Central memory CD8-positive, alpha-beta T cell (primary cell): ENCODE measurements at places on chromosomes 13 and 19.
A peak's percentile ranks its signal among the peaks of the same experiment; 100 is the strongest.

- H3K36me3 ChIP-seq = no peaks in the 10 kb centered on the region
- no peak overlapping the region for H3K4me3 ChIP-seq
- DNase-seq = no peak
- no peaks in the 10 kb centered on the region for H3K4me1 ChIP-seq
- no peak overlapping the region for H3K27ac ChIP-seq
- peaks cover 37% of the 10 kb centered on the region for H3K27me3 ChIP-seq
These were observed 325.1 kb downstream of the DCT start for GRCh38 chr13:94154367-94154766.

DNA sequence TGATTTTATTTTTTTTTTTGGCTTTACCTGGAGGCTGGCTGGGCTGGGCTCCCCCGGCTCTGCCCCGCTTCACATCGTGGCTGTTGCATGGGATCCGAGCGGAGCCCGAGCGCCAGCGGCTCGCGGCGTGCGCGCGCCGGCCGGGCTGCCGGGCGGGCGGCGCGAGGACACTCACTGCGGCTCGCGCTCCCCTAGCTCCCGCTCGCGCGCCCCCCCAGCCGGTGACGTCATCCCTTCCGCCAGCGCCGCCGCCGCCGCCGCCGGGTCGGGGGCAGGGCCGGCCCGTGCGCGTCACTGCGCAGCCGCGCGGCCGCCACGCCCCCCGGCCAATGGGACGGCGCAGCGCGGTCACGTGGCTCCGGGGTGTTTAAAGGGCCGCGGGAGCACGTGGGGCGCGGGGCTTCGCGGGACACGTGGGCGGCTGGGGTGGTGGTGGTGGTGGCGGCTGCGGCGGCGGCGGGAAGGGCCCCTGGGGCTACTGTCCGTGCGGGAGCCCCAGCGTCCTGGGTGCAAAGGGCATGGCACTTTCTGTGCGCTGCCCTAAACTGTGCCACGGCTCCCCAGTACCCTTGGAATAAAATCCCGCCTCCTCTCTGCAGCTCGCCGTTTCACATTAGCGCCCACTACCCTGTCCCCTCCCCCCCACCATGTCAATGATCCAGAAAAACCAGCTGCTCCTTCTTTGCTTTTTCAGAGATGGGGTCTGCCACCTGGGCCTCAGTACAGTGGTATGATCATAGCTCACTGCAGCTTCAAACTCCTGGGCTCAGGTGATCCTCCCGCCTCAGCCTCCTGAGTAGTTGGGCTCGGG, at the start of gene PTPRS:
Gene PTPRS (minus strand): TSS at position 176 of the 811 bp plus-strand sequence. CDS start 54,672 bp downstream, outside the sequence.
- peaks cover 62% of the 10 kb centered on the region for H3K27me3 ChIP-seq
- H3K4me3 ChIP-seq = peak within 1 kb of the TSS; percentile 59
- peaks cover 17% of the 10 kb centered on the region for H3K4me1 ChIP-seq
- H3K36me3 ChIP-seq = peaks cover 1% of the 10 kb centered on the region
- H3K27ac ChIP-seq = peak within 1 kb of the TSS; percentile 62
- DNase-seq = peak; percentile 26

GRCh38 chr13:111061358-111062045, 53.6 kb upstream of the ARHGEF7 start:
- H3K27ac ChIP-seq = no peak overlapping the region
- no peak overlapping the region for H3K4me3 ChIP-seq
- peaks cover 4% of the 10 kb centered on the region for H3K36me3 ChIP-seq
- DNase-seq = no peak

GRCh38 chr13:72504131-72504841, 223.1 kb downstream of the MZT1 start:
- H3K27ac ChIP-seq = no peak overlapping the region
- DNase-seq = no peak

GRCh38 chr19:18477042-18477779, 39.3 kb upstream of the ISYNA1 start:
- H3K4me3 ChIP-seq = peak overlapping the region; percentile 48
- peaks cover 85% of the 10 kb centered on the region for H3K4me1 ChIP-seq
- DNase-seq = no peak
- peaks cover 35% of the 10 kb centered on the region for H3K36me3 ChIP-seq
- no peaks in the 10 kb centered on the region for H3K27me3 ChIP-seq

- no peaks in the 10 kb centered on the region for H3K27me3 ChIP-seq
- H3K4me1 ChIP-seq = peaks cover 5% of the 10 kb centered on the region
- no peaks in the 10 kb centered on the region for H3K36me3 ChIP-seq
- no peak overlapping the region for H3K27ac ChIP-seq
- no peak overlapping the region for H3K4me3 ChIP-seq
These were observed 38.7 kb downstream of the NFIX start for GRCh38 chr19:13033819-13034611.

DNA sequence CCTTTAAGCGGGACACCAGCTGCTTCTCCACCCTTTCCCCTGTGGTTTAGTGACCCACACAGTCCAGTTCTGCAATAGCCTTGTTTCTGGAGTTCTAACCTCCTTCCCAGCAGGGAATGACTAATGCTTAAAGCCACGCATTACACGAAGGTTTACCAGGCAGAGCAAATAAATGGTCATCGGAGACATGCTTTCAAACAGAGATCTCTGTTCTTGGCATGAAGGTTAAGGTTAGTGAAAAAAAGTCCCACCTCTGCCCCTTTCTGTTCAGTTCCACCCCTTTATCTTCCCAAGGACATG, 25.3 kb upstream of the MEDAG start:
- H3K27ac ChIP-seq = no peak overlapping the region
- no peaks in the 10 kb centered on the region for H3K4me1 ChIP-seq
- H3K4me3 ChIP-seq = no peak overlapping the region
- peaks cover 73% of the 10 kb centered on the region for H3K27me3 ChIP-seq
- DNase-seq = no peak
- no peaks in the 10 kb centered on the region for H3K36me3 ChIP-seq

- no peak overlapping the region for H3K27ac ChIP-seq
- no peak overlapping the region for H3K4me3 ChIP-seq
- DNase-seq = no peak
These were observed 87.8 kb upstream of the RFC3 start for GRCh38 chr13:33730147-33730546.

- H3K27me3 ChIP-seq = no peaks in the 10 kb centered on the region
- peaks cover 58% of the 10 kb centered on the region for H3K36me3 ChIP-seq
- DNase-seq = no peak
- peaks cover 27% of the 10 kb centered on the region for H3K4me1 ChIP-seq
- no peak overlapping the region for H3K4me3 ChIP-seq
These were observed 24.7 kb upstream of the EIF3G start for GRCh38 chr19:10144361-10144760.

GRCh38 chr13:45196096-45196495, 4.7 kb downstream of the KCTD4 start:
- H3K27ac ChIP-seq = no peak overlapping the region
- H3K4me1 ChIP-seq = peaks cover 13% of the 10 kb centered on the region
- H3K36me3 ChIP-seq = peaks cover 1% of the 10 kb centered on the region

DNA sequence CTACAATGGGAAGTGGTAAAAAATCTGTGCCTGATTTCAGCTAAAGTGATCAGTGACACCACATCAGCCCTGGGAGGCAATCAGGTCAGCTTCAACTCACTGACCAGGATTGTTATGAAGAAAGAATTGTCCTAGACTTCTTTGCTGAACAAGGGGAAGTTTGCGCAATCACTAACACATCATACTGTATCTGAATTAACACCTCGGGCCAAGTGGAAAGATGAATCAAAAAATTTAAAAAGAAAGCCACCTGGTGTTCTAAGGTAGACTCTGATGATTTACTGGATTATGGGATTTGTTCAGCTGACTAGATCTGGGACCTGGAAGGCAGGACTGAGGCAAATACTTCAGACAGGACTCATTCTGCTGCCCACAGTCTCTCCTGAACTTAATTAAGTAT, 161.8 kb downstream of the DIAPH3 start:
- no peak overlapping the region for H3K27ac ChIP-seq
- no peak overlapping the region for H3K4me3 ChIP-seq
- no peaks in the 10 kb centered on the region for H3K4me1 ChIP-seq

DNA sequence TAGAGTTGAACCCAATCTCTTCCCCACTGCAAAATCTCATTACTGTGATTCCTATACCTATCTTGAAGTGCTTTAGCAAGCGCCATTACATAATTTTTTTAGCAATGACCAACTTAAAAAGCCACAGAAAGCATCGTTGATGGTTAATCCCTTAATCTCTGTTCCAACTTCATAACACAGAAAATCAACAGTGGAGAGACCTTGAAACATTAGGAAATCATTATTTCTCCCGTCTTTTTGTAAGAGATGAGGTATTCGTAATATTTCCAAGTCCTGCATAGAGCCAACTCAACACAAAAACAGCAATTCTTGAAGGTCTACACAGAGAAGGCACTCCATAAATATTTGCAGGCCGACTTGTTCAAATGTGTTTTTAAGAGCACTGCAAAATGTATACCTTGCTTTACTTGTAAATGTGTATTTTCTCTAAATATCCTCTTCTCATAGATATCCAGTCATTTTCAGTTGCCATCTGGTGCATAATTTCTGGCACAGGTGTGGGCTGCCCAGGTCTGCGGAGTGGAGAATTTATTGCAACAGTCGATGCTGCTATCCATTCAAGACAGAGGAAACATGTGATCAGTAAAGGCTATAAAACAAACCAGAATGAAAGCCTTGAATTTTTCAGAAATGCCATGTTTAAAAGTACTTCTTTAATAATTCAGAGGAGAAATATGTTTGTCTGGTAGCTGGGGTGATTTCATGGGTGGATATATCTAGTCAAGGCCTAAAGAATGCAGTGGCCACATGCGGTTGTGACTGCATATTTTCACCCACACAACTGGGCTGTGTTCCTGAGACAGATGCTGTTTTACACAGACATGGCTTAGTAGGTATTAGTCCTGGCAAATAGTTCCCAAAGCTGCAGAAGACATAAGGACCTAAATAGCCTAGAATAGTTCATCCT, 234.3 kb upstream of the STARD13 start:
- no peak overlapping the region for H3K27ac ChIP-seq
- no peaks in the 10 kb centered on the region for H3K4me1 ChIP-seq
- H3K4me3 ChIP-seq = no peak overlapping the region
- no peaks in the 10 kb centered on the region for H3K27me3 ChIP-seq
- no peak for DNase-seq
- H3K36me3 ChIP-seq = no peaks in the 10 kb centered on the region

DNA sequence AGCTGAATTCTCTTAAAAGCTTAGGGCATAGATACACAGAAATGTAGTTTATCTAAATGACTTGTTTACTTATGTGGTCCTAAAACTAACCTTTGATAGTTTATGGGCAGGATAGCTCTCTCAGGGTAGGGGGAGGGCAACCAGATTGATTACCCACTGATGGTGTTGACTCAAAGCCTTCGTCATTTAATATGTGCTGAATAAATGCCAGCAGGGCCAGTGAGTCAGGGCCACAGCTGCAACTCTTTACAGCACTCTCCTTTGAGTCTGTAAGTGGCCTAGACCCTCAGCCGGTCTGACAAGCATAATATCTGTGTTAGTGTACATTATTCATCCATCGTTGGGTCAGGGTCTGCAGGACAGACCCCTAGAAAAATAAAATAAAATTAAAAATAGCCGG, 128.5 kb downstream of the ZNF675 start:
- no peaks in the 10 kb centered on the region for H3K36me3 ChIP-seq
- no peaks in the 10 kb centered on the region for H3K4me1 ChIP-seq
- no peak for DNase-seq
- H3K27ac ChIP-seq = no peak overlapping the region
- H3K4me3 ChIP-seq = no peak overlapping the region
- H3K27me3 ChIP-seq = no peaks in the 10 kb centered on the region

GRCh38 chr13:99507986-99508385, 6.7 kb downstream of the TM9SF2 start:
- peaks cover 78% of the 10 kb centered on the region for H3K4me1 ChIP-seq
- no peak overlapping the region for H3K27ac ChIP-seq
- no peaks in the 10 kb centered on the region for H3K27me3 ChIP-seq
- peaks cover 16% of the 10 kb centered on the region for H3K36me3 ChIP-seq
- DNase-seq = no peak

GRCh38 chr19:30604657-30605056, 232.5 kb downstream of the ZNF536 start:
- H3K4me3 ChIP-seq = no peak overlapping the region
- H3K36me3 ChIP-seq = no peaks in the 10 kb centered on the region
- H3K27me3 ChIP-seq = peaks cover 16% of the 10 kb centered on the region
- no peak for DNase-seq
- H3K27ac ChIP-seq = no peak overlapping the region
